ENCODE measurements at places on chromosomes 5 and 9. TPM values are rescaled to one million over a fixed set of nuclear protein-coding genes. Genes with fewer than 3 reads are reported as not detected.
A peak's percentile ranks its signal among the peaks of the same experiment; 100 is the strongest.

Gene C5orf24
- 42.7 TPM for total RNA-seq

GRCh38 chr9:134189470-134190231, 25.3 kb upstream of the RNU6ATAC start:
- no peaks in the 10 kb centered on the region for H3K36me3 ChIP-seq
- DNase-seq: no peak
- H3K4me1 ChIP-seq: peaks cover 7% of the 10 kb centered on the region
- no peak overlapping the region for H3K27ac ChIP-seq

GRCh38 chr5:72662305-72662704, 154.2 kb upstream of the TNPO1 start:
- H3K27me3 ChIP-seq: no peaks in the 10 kb centered on the region
- DNase-seq: no peak
- no peaks in the 10 kb centered on the region for H3K36me3 ChIP-seq
- H3K4me3 ChIP-seq: no peak overlapping the region

- no peak for DNase-seq
- H3K4me1 ChIP-seq: no peaks in the 10 kb centered on the region
- H3K36me3 ChIP-seq: no peaks in the 10 kb centered on the region
- no peak overlapping the region for H3K27ac ChIP-seq
- no peak overlapping the region for H3K4me3 ChIP-seq
These were observed 41.5 kb downstream of the PIP5K1B start for GRCh38 chr9:68746525-68746924.

DNA sequence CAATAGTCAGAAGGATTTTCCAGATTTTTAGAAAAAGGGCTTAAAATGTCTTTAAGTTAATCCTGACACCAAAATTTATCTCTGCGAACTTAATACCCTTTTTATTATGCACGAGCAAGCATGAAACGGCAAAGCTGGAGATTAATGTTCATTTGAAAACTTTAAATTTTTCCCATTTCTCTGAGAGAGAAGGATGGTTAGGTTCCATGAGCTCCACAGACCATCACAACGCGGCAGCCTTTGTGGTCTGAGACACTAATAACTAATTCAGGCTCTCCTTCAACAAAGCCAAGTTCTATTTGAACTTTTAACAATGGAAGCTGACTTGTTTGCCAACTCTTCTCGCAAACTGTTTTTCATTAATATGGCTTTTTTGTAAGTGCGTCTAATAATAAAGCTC, 94.7 kb downstream of the MYO10 start:
- no peaks in the 10 kb centered on the region for H3K36me3 ChIP-seq
- no peaks in the 10 kb centered on the region for H3K27me3 ChIP-seq
- no peak for DNase-seq
- H3K27ac ChIP-seq: no peak overlapping the region
- H3K4me3 ChIP-seq: no peak overlapping the region

DNA sequence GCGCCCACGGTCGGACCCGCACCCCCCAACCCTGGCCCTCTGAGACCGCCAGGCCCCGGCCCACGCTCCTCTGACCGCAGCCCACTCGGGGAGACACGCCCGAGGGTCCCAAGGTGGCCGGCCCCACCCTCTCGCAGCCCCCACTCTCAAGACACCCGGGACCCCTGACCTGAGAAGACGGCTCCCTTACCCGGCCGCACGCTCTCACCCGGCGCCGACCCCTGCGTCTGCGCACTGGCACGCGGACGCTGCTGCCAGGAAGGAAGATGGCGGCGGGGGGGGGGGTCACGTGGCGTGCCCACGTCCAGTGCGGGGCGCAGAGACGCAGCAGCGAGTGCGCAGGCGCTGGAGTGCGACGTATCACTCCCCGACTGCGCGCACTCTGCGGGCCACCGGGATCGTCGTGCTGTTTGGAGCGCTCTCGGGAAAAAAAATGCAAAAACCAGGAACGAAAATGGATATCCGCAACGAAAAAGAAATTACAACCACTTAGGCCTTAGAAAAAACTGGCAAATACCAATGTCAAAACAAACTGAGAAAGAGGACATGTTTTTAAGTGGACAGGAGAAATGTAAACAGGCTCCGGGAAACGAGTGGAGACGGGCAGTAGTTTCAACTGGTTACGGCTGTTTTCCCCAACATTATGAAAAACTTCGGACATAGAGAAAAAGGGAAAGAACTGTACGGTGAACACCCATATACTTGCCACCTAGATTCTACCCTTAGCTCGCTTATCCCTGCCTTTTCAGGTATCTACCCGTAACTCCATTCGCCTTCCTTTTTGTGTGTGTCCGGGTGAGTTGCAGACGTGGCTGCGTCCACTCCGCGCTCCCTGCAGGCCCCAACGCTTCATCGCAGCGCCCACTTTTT, at the start of gene MRPL36:
MRPL36 (minus strand) TSS at position 236 of the 870 bp plus-strand sequence. CDS start 902 bp downstream, outside the sequence.
- DNase-seq: peak; percentile 88
- H3K4me1 ChIP-seq: peaks cover 13% of the 10 kb centered on the region
- H3K4me3 ChIP-seq: peak within 1 kb of the TSS; percentile 63
- H3K27me3 ChIP-seq: no peaks in the 10 kb centered on the region

Data from naive thymus-derived CD4-positive, alpha-beta T cell (primary cell).